ENCODE measurements at places on chromosomes 7 and 10.

- peak; percentile 37 for DNase-seq
Observed at GRCh38 chr10:96229568-96230030, 41.8 kb downstream of the BLNK start.

DNA sequence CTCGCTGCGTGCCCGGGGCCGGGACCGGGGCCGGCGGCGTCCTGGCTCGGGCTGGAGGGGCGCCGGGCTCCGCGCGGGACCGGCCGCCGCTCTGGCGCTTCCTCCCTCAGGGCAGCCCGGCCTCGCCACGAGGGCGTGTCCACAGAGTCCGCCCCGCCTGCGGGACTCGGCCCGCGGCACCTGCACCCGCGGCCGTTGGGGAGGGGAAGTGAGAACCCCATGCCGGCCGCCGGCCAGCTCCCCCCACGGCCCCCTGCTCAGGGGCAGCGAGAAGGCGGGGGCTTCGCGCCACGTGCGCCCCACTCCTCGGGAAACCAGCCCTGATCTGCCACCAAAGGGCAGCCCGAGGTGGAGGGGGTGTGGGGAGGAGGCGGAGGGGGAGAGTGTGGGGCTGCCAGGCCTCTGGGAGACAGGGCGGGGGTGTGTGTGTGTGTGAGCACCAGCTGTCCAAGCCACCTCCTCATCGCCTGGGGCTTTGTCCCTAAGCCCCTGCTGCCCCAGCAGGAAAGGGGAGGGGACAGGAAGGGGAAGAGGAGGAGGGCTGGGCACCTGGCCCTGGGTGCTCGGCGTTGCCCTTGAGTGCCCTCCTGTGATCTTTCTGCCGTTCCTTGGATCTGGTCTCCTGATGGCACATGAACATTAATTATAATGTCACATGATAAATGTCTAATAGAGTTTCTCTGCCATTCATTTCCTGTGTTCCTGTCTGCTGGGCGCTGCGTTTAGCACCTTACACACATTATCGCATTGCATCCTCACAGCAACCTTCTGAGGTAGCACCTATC lies at the start of gene PIK3AP1:
Gene PIK3AP1 (minus strand): TSS at position 93 of the 785 bp plus-strand sequence. CDS start 120 bp downstream, outside the sequence.
- DNase-seq: peak; percentile 13

DNA sequence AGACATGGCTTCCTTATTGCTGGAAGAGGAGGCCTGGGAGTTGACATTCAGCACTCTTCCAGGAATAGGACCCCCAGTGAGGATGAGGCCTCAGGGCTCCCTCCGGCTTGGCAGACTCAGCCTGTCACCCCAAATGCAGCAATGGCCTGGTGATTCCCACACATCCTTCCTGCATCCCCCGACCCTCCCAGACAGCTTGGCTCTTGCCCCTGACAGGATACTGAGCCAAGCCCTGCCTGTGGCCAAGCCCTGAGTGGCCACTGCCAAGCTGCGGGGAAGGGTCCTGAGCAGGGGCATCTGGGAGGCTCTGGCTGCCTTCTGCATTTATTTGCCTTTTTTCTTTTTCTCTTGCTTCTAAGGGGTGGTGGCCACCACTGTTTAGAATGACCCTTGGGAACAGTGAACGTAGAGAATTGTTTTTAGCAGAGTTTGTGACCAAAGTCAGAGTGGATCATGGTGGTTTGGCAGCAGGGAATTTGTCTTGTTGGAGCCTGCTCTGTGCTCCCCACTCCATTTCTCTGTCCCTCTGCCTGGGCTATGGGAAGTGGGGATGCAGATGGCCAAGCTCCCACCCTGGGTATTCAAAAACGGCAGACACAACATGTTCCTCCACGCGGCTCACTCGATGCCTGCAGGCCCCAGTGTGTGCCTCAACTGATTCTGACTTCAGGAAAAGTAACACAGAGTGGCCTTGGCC lies 4.3 kb downstream of the PGAM2 start:
- no peak for DNase-seq

- DNase-seq: no peak
Observed at GRCh38 chr7:114930829-114931655, 9.1 kb downstream of the MDFIC start.

DNA sequence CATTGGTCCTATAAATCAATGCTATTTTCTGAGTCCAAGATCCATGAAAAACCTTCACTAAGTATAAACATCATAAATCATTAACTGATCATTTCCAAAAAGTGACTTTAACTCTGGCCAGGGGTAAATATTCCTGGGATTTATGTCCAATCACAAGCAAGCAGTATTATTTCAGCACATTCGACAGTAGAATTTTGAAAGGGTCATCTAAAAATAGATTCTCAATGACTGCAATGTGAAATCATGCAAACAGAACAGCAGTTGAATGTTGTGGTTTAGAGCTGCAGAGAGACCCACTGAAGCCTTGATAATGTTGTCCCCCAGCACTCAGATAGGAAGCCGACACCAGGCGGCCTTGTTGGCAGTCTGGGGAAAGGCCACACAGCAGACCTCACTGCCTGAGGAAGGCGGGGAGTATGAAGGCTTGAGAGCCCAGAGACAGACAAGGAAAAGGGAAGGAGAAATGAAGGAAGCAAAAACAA lies 38.1 kb downstream of the FAM107B start:
- no peak for DNase-seq

DNA sequence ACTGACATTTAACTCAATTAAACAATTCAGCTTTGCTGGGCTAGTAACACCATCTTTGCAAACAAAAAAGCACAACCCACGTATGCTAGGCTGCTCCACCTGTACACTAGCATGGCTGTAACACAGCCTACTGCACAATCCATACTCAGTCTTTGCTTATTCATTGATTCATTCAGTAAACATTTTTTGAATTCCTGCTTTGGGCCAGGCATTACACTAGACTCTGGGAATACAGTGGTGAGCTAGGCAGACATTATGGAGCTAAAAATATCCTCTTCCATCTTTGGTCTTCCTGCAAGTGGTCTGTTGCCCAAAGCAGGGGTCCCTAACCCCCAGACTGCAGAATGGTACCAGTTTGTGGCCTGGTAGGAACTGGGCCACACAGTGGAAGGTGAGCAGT lies 9.9 kb downstream of the CNNM1 start:
- DNase-seq: no peak

DNA sequence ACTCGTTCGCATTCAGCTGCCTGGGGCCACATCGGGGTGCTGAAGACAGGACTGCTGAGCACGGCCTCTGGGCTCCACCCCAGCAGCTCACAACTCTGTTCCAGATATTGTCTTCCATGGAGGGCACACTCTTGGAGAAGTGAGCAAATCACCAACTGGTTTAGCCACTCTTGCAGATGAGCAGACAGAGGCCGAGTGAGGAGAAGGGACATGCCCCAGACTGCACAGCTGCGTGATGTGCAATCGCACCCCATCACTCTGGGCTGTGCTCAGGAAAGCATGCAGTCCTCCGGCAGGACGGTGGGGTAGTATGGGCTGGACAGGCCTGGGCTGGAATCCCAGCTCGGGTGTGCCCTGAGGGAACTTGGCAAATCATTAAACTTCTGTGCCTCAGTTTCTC lies 111.6 kb downstream of the FAM53B start:
- DNase-seq: no peak

GRCh38 chr7:103075337-103075918 lies 488 bp downstream of the ARMC10 start:
- DNase-seq: peak; percentile 37

DNA sequence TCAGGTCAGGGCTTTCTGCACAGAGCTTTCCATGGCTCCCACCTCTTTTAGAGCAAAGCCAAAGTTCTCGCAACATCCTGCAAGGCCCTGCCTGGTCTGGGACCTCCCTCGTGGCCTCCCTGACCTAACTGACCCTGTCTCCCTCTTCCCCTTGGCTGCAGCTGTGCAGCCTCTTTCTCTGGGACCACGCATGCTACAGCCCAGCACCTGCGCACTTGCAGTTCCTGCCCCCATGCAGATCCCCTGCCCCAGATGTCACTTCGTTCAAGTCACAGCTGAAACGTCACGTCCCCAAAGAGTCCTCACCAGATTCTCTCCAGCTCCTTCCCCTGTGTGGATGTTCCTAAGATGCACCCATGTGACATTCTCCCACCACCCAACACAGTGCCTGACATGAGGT lies 61.2 kb upstream of the ZNF716 start:
- no peak for DNase-seq

DNA sequence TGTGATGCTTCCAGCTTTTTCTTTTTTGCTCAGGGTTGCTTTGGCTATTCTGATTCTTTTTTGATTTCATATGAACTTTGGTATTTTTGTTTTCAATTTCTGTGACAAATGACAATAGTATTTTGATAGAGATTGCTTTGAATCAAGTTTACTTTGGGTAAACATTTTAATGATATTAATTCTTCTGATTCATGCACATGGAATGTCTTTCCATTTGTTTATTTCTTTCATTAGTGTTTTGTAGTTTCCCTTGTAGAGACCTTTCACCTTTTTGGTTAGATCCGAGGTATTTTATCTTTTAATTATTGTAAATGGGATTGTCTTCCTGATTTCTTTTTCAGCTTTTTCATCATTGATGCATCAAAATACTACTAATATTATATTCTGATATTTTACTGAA lies 93.2 kb downstream of the LANCL2 start:
- no peak for DNase-seq

GRCh38 chr10:50387732-50388073 lies 136.4 kb upstream of the ASAH2 start:
- no peak for DNase-seq

DNA sequence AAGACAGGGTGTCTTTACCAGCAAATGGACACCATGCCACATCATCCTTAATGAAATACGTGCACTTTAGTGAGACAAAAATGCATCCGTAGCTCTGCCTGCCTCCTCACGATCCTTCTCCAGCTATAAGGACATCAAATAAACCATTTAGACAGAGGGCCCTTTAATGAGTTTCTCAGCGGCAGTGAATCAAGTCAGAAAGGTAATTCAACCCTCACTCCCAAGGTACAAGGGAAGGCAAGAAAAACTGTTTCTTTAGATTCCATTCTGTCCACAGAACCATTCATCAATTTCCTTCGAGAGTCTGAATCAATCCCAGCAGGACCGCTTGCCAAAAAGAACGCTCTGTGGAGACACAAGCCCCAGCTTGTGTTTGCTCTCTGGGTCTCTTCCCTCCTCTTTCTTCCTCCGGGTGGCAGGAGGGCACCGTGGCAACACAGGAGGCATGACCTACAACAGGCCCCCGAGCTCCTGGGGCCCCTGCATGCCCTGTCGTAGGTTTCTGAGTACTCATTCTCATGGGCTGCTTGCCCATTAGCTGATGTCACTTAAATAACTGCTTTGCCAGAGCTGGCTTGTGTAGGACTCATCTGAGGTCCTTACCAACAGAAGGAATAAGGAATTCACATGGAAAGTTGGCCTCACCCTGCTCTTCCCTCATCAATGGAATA lies 297.8 kb upstream of the PRKCQ start:
- no peak for DNase-seq

DNA sequence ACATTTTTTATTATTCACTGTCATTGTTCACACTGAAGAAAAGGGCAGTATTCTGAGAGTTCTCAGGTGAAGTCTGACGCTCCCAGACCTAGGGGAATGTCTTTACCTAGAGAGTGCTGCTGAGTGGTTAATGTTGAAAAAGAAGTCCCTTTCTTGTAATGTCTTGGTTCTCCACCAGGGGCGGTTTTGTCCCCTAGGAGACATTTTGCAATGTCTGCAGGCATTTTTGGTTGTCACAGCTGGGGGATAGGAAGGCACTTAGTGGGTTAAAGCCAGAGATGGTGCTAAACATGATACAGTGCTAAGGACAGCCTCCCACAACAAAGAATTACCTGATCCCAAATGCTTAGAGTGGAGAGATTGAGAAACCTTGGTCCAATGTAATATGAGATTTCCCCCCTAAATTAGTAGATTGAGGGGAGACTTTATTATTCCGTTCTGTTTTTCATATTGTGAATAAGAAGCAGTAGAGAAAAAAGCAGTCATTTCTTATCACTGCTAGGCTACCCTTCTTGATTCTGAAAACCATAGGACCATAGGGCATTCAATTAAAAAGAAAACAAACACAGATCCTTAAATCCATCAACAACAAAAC lies 13.1 kb downstream of the UMAD1 start:
- DNase-seq: no peak

- DNase-seq: no peak
Observed at GRCh38 chr7:120394595-120394994, 121.6 kb downstream of the KCND2 start.

GRCh38 chr7:102287111-102287980 lies 678 bp downstream of the SH2B2 start:
- DNase-seq: no peak

GRCh38 chr10:124990671-124991625 lies 49.0 kb downstream of the ZRANB1 start:
- no peak for DNase-seq

DNA sequence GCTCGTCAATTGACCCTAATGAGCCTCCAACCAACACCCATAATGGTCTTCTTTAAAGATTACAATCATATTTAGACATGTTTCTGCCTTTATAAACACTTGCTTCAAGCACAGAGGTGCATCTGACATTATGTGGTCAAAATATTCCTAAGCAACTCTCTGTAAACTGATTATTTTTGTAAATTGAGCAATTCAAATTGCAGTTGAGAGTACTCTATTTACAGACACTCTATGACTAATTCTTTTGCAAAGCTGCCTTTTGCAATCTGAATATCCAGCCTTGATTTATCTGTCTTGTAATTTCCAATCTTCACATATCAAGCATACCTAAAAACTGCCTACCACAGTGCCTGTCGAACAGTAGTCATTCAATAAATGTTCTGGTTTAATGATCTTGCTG lies 112.0 kb downstream of the PDE1C start:
- no peak for DNase-seq

DNA sequence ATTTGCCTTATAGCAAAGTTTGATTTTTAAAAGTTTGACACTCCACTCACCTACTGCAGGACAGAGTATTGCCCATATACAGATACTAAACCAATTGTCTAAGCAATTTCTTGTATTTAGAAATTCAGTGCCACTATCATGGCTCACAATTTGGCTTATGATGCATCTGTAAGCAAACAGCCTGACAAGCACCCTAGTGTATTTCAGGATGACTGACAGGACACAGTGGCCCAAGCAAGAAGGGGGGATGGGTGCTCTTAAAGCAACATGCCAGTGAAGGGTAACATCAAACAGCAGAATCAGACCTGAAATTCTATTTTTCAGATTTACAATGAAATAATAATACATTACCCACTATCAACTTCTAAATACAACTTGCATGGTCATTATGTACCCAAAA lies 30.5 kb downstream of the CTNNA3 start:
- DNase-seq: no peak

DNA sequence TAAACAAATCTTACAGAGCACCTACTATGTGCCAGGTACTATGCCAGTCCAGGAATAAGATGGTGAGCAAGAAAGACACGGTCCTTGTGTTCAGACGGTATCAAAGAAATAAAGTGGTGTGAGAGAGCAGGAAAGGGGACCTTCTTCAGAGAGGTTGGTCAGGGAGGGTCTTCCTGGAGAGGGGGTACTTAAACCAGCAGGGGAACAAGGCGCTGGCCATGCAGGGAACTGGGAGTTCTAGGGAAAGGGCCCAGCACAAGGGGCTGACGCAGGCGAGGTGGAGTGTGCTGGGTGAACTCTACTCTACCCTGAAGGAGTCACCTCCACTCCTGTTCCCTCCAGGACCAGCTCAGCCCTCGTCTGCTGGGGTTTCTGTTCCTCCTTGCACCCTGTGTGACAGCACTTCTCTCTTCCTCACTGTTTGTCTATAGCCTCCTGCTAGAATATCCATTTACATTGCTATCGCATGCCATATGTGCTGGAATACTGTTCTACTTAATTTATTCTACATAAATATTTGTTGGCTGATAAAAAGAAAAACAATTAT lies 73.5 kb downstream of the AOAH start:
- no peak for DNase-seq

GRCh38 chr7:152975076-152975475 lies 215.5 kb downstream of the ACTR3B start:
- no peak for DNase-seq
